ENCODE measurements at places on chromosomes 11 and 22.
A peak's percentile ranks its signal among the peaks of the same experiment; 100 is the strongest.

DNA sequence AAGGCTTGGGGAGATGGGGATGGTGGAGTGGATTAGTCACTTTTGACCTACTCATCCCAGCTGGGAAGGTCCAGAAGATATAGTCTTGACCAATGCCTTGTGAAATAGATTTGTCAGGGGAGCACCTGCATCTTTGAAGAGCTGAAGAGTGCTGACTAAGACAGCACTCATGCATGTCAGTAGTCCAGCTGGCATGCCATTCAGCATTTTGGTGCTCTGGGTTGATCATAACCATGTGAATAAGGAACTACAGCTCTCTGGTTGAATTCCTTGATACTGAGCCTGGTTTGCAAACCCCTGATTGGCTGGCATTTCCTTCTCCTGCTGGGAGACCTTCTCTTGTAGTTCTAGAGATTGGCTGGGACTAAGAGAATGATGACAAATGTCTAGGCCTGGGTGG lies 106.8 kb upstream of the ALX4 start:
- DNase-seq: peak; percentile 9

DNA sequence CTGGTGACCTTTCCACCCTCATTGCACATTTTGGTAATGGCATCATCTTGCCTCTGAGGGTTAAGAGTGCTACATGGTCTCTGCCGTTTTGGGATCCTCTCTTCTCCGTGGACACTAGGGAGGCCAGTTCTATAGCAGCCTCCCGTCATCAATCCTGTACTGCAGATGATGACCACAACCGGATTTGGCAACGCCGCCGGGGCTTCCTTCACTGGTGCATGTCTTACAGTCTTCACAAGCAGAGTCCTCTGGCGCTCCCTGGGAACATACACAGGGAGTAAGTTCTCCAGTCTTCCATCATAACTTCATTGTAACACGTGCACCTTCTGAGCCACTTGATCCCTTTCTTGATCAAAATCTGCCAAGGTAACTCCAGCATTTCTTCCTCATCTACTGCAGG lies 69.0 kb upstream of the SLC22A12 start:
- no peak for DNase-seq

DNA sequence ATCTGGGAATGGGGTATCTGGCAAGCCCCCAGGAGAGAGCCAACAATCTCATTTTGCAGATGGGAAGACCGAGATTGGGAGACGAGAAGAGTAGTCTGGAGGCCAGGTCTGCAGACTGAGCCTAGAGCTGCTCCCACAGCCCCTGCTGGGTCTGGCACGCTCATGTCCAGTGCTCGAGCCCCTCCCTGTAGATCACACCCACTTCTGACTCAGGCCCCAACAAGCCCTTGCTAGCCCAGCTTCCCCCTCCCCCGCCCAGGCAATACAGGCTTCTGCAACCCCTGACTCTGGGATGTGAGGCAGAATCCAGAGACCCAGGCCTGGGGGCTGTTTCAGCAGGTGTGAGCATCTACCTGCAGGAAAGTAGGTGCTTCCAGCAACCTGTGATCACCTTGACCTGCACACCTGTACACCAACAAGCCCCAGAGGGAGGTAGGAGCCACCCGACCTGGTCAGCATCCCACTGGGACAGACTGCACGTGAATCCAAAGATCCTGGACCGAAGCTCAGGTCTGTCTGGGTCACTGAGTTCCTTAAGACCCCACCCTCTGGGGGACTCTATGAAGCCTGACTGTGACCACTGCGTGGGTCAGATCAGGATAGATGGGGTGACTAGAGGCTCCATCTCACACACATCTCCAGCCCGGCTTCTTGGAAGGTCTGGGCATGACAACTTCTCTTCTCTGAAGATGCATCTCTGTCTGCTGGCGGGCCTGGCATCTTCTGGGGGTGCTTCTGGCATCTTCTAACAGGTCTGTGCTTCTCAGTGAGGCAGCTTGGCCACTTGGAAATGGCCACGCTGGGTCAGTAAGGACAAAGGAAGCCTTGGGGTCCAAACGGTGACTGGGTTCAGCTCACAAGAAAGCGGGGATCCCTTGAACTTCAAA lies 29.3 kb downstream of the LINC01488 start:
- peak; percentile 20 for DNase-seq

- no peak for DNase-seq
Observed at GRCh38 chr11:110990311-110990710, 255.2 kb upstream of the POU2AF2 start.

- no peak for DNase-seq
Observed at GRCh38 chr11:43101113-43101512, 210.7 kb upstream of the API5 start.

DNA sequence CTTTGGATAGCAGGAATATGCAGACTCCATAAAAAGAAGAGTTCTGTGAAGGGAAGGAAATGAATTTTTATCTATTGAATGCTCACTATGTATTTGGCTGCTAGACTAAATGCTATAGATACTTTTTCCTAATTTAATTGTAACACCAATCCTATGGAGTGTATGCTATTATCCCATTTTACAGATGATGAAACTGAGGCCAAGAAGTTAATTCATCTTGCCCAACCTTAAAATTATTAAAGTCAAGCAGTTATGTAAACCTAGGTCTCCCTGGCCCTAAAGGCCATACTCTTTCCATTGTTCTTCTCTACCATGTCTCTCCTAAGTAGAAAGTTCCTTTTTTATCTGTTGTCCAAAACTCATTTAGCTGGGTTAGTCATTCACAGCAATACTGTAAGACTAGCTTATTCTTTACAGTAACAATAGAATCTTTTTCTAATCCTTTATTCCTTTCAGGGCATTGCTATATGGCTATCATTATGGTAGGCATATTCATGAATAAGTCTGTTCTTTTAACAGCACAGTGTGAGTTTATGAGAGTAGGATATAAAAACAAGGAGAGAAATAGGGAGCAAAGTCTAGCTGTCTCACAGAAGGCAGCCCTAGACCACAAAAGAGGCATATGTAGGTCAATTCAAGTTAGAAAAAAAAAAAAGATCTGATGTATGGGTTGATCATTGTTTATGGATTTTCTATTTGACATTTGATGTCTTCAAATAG lies 50.5 kb downstream of the MAML2 start:
- DNase-seq: no peak

- no peak for DNase-seq
Observed at GRCh38 chr22:43448048-43448447, 36.2 kb downstream of the MPPED1 start.

- DNase-seq: no peak
Observed at GRCh38 chr11:1207401-1208143, 15.3 kb upstream of the MUC5B start.

DNA sequence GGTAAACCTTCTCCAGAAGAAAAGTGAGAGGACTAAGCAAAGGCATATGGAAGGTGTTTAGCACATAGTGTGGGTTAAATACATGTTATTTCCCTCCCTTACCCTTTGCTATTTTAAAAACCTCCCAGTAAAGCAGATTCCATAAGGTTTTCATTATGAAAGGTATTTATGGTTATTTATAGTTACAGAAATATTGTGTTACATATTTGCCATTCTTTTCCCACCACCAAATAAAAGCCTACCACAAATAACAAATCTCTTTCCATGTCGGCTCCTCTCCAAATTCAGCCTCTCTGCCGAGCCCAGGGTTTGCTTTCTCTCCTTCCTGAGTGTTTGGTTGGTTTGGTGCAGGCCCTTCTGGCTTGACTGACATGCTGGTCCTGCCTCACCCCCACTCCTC lies 64.4 kb downstream of the INSC start:
- no peak for DNase-seq

- no peak for DNase-seq
Observed at GRCh38 chr11:108751444-108751843, 86.6 kb downstream of the DDX10 start.

DNA sequence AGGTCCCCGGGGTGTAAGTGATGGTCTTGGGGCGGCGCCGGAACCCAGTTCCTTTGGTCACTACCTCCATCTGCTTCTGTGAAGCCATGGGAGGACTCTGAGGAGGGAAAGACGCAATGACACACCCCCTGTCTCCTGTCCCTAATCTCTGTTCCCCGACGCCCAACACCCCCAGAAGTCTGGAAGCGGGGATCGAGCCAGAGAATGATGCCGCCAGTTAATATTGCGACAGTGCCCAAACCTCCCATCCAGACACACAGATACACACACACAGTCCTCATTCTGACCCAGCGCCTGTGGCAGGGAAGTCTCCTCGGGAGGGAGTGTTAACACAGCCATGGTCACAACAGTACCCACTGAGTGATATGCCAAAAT lies 352 bp downstream of the C22orf23 start:
- no peak for DNase-seq

- DNase-seq: no peak
Observed at GRCh38 chr22:20979243-20979809, 2.8 kb upstream of the LZTR1 start.

DNA sequence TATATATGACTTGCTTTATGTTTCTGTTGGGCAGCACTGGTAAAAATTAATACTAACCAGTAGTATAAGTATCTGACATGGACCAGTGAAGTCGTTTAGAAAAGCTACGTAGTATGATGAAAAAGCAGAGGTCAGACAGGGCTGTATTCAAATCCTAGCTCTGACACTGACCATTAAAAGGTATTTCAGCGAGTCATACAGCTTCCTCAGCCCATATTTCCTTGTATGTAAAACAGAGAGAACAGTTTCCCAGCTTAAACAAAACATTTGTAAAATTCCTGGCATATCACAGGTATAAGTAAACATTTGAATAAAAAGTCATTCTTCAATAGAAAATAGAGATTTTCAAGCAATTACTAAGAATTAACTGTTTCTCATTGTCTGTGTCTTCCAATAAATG lies 4.2 kb downstream of the NOX4 start:
- DNase-seq: no peak

DNA sequence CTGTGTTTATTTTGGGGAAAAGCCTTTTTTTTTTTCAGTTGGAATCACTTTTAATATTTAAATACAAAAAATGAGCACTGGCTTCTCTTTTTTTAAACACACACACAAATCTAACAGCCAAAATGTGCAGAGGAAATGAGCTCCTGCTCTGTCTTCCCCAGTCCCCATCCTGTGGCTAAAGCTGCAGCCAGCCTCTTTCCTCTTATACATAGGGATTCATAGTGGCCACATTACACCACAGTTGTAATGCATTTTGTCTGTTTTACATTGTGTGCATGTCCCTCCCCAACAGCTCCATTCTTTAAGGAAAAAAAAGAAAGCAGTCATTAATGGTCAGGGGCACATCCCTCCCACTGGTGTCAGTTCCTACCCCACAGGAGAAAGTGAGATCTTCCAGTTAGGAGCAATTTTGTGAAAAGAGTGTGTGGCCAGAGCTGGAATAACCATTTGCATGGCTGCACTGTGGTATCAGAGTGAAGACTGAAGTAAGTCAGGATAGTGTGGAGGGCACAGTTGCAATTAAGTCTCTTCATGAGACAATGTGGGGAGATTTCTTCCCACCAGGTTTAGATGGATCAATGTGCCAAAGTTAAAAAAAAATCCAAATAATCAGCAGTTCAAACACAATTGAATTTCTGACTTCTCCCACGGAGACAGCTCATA lies 220.6 kb downstream of the TMEM135 start:
- no peak for DNase-seq

- DNase-seq: peak; percentile 7
Observed at GRCh38 chr11:56783448-56784041, 35.0 kb upstream of the OR9G4 start.

GRCh38 chr11:71476031-71476430 lies 23.0 kb downstream of the NADSYN1 start:
- DNase-seq: no peak

GRCh38 chr22:49849161-49850020 lies 4.3 kb upstream of the ZBED4 start:
- DNase-seq: no peak

GRCh38 chr11:59898650-59899049 lies 20.1 kb downstream of the OOSP3 start:
- no peak for DNase-seq

DNA sequence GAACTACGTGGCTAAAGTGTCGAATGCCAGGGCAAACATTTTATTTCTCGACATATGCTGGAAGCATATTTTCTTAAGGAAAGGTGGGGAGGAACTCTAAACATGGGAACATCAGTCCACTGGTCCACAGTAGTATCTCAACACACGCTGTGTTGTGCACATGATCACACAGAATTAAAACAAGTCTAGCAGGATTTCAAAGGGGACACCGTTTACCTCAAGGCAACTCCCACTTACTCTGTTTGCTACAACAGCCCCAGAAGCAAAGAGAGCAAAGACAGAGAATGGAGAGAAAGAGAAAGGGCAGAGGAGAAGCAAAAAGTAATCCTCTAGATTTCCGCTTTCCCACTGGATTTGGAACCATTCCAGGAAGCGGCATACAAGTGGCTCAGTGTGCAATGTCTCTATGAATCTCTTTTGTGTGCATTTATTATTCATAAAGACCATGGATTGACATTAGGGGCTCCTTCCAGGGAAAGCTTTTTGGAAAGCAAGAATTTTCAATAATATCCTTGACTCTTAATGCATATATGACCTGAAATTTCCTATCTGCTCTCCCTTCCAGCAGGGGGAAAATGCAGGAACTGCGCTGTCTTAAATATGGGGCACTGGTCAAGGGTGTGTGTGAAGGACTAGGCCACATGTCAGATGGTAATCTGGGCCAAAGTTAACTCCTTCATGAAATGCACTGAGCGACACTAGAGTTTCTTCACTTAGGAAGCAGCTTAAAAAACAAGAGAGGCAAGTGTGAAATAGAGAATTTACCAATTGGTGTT lies 34.8 kb upstream of the CCDC34 start:
- no peak for DNase-seq

Data from NCI-H226 (cell line).